ENCODE measurements at places on chromosomes 16 and 17.

DNA sequence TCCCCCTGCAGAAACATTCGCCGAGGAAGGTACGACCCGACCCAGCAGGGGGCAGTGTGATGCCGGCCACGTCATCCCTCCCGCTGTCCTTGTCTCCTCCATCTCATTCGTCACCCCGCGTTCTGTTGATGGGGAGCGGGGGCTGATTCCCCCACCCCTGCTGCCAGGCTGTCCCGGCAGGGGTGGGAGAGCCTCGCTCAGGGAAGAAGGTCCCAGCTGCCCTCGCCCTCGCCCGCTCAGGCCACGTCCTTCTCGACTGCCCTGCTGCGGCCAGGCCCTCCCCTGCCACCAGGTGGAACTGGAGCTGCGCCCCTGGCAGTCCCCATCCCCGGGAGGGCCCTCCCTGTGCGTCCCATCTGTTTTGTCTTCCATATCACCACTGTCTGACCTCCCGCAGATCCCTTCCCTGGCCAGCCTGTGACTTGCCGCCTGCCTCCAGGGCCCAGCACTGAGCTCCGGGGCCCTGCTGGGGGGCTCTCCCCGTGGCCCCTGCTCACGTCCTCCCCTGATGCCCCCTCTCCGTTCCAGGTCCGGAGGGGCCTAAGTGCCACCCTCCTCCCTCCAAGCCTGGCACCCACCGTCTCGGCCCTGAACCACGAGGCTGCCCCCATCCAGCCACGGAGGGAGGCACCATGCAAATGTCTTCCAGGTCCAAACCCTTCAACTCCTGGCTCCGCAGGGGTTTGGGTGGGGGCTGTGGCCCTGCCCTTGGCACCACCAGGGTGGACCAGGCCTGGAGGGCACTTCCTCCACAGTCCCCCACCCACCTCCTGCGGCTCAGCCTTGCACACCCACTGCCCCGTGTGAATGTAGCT, 20.6 kb downstream of the ADAM11 start:
- DNase-seq, result peak; percentile 72

GRCh38 chr16:75250809-75251279, 580 bp downstream of the BCAR1 start:
- no peak for DNase-seq

DNA sequence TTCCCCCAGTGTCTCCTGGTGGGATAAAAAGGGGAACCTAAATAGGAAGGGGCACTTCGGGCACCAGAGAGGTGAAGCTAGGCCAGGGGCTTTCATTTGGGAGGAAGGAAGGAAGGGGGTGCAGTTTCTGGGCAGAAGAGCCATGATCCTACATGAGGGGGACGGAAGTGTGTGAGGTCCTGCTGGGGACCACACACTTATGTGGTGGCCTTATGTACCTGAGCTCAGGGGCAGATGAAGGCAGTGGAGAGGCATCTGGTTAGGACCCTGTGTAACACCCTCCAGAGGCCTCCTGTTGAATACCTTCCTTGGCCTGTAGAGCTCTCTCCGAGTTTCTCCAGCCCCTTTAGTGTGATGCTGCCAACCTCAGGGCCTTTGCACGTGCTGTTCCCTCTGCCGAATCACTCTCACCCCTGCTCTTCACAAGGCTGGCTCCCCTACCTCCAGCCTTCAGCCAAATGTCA, 21.2 kb downstream of the IGFBP4 start:
- no peak for DNase-seq

DNA sequence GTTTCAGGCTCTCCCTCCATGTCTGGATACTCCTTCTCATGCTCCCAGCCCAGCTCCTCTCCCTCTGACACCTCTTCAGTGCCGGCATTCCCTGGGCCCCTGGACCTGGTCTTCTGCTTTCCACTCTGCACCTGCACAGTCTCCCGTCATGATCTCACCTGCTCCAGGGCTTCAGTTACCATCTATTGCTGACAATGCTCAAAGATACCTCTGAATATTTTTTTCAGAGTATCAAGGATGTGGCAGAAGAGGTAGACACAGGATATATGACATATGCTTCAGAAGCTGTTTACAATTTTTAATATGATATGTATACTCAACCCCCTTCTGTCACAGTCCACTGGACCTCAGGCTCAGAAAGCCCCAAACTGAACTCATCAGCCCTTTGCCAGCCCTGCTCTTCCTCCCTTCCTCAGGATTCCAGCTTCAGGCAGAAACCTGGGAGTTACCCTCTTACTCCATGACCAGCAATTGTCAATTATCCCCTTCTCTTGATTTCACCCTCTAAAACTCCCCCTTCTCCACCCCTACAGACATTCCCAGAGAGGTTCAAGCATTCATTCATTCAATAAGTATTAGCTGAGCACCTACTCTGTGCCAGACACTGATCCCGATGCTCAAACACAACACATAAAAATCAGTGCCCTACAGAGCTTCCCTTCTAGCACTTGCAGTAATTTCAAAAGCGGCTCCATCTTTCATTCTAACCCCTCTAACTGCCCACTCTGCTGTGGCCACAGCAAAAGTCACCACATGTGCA, 7.8 kb upstream of the MLLT6 start:
- DNase-seq, result no peak

GRCh38 chr17:27233776-27234175, 60.1 kb upstream of the WSB1 start:
- DNase-seq, result no peak

DNA sequence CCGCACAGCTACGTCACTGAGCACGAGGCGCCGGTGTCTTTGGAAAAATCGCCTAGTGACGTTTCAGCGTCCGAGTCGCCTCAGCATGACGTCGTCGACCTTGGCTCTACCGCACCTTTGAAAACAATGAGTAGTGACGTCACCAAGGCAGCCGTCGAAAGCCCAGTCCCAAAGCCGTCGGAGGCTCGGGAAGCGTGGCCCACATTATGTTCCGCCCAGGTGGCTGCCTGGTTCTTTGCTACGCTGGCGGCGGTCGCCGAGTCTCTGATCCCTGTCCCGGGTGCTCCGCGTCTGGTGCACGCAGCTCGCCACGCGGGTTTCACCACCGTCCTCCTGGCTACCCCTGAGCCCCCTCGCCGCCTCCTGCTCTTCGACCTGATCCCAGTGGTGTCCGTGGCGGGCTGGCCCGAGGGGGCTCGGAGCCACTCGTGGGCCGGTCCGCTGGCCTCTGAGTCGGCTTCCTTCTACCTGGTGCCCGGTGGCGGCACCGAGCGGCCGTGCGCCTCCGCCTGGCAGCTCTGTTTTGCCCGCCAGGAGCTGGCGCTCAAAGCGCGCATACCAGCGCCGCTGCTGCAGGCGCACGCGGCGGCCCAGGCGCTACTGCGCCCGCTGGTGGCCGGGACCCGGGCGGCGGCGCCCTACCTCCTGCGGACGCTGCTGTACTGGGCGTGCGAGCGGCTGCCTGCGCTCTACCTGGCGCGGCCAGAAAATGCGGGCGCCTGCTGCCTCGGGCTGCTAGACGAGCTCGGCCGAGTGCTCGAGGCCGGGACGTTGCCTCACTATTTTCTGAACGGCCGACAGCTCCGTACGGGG, 1.5 kb downstream of the TMEM102 start:
- peak; percentile 82 for DNase-seq

DNA sequence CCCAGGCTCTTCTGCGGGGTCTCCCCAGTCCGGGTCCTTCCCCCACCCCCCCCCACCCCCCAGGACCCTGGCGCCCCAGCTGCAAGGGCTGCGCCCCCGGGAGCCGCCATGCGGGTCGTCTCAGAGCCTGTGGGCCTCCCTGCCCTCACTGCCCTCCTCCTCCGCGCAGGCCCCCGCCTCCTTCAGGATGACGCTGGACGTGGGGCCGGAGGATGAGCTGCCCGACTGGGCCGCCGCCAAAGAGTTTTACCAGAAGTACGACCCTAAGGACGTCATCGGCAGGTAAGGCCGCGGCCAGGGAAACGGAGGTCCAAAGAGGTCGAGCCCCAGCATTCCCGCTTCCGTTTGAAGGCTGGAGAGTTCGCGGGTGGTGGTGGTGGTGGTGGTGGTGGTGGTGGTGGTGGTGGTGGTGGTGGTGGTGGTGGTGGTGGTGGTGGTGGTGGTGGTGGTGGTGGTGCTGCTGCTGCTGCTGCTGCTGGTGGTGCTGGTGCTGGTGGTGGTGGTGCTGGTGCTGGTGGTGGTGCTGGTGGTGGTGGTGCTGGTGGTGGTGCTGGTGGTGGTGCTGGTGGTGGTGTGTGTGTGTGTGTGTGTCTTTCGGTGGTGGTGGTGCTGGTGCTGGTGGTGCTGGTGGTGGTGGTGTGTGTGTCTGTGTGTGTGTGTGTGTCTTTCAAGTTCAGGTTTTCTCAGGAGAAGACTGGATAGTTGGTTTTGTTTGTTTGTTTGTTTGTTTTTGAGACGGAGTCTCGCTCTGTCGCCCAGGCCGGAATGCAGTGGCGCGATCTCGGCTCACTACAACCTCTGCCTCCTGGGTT, 615 bp downstream of the PHKG2 start:
- no peak for DNase-seq

GRCh38 chr17:69602972-69603371, 188.5 kb downstream of the MAP2K6 start:
- no peak for DNase-seq

GRCh38 chr17:8073627-8074484, 13.7 kb downstream of the ALOX12B start:
- peak; percentile 82 for DNase-seq

- no peak for DNase-seq
Measured at GRCh38 chr16:75727221-75727620, 931 bp upstream of the CPHXL start.

- DNase-seq, result no peak
Measured at GRCh38 chr16:3234543-3234856, 458 bp downstream of the ZNF200 start.

DNA sequence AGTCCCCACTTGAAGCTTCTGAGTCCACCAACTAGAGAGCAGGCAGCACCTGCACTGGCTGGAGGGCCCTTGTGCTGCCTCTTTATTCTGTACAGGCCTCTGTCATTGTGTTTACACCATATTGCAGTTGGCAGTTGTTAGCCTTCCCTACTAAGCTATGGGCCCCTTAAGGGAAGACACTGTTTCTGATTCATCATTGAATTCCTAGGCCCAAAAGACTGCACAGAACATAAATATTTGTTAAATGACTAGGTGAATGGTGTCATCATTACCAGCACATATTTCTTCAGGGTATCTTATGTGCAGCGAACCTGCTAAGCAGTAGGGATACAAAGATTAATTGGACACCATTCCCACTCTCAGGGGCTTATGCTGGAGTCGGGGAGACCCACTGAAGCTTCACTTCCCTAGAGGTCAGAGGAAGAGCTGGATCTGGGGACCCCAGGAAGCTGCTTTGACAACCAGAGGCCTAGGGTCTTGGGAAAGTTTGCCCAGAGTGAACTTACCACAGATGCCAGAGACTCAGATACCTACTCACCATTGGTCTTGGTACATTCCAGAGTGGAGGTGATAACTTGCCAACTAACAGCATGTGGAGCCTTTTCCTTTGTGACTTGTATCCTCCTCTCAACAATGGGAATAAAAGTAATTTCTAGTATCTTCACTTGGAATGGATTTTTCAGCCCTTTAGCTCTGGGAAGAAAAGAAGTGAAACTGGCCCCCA, 28.7 kb upstream of the DDX52 start:
- DNase-seq, result no peak

DNA sequence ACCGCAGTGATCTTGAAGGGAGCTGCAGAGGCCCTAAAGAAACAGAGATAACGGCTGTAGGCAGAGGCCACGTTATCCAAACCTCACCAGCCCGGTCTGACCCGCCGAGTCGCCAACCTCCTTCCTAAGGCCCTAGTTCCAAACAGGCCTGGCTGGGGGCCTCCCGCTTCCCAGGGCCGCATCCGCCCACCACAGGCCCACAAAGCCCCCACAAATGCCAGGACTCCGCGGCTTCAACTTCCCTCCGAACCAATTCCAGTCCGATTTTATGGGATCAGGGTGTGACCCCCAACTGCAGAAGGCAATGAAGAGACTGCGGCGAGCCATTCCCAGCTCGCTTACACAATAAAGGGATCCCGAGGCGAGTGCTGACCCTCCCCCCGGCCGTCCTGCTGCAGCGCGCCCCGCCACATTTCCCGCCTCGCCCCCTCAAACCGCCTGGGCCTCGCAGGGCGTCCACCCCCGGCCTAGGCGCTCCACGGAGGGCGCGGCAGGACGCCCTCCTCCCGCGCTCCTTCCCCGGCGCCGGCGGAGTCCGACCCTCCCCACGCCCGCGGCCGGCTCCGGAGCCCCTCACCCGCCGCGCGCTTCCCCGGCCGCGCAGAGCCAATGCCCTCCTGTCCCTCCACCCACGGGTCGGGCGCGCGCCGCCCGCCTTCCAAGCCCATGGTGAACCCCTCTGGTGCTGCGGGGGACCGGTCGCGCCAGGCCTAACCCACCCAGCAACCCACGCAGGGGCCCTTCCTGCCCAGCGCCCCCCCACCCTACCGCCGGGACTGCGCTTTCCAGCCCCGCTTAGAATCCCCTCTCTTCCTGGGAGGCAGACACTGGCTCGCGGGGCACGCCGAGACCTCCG, 926 bp downstream of the MYH10 start:
- DNase-seq, result peak; percentile 3

- DNase-seq, result no peak
Measured at GRCh38 chr17:34423978-34424813, 61.2 kb upstream of the CCL1 start.

- DNase-seq, result no peak
Measured at GRCh38 chr16:46569231-46569735, 51.9 kb downstream of the SHCBP1 start.

- DNase-seq, result peak; percentile 62
Measured at GRCh38 chr17:38870259-38871165, 654 bp downstream of the LASP1 start.

GRCh38 chr16:85309656-85310587, 197.7 kb upstream of the CIBAR2 start:
- DNase-seq, result no peak

DNA sequence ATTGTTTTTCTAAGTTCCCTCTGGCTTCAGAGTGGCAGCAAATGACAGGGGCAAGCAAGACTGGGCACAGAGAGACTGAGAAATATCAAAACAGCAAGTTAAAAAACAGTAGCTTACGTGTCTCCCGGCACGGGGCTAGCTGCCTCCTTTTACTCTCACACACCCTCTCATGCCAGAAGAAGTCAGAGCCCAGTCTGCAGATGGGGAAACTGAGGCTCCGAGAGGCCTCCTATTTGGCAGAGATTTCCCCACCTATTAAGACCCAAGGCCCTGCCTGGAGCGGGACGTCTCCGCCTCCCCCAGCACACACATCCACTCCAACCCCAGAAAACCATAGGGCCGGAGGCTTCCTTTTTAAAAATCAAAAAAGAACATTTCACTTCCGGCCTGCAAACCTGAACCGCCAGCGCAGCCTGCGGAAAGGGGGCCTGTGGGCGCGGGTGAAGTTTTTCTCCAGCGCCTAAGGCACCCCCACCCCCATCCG, 832 bp downstream of the CARHSP1 start:
- DNase-seq, result peak; percentile 55

Data from activated naive CD4-positive, alpha-beta T cell (primary cell).